ENCODE measurements at places on chromosomes 7 and 10.

- DNase-seq = no peak
Measured at GRCh38 chr7:134500982-134501381, 26.4 kb upstream of the AKR1B10 start.

GRCh38 chr7:148146346-148146745, 444.2 kb upstream of the C7orf33 start:
- DNase-seq = no peak

DNA sequence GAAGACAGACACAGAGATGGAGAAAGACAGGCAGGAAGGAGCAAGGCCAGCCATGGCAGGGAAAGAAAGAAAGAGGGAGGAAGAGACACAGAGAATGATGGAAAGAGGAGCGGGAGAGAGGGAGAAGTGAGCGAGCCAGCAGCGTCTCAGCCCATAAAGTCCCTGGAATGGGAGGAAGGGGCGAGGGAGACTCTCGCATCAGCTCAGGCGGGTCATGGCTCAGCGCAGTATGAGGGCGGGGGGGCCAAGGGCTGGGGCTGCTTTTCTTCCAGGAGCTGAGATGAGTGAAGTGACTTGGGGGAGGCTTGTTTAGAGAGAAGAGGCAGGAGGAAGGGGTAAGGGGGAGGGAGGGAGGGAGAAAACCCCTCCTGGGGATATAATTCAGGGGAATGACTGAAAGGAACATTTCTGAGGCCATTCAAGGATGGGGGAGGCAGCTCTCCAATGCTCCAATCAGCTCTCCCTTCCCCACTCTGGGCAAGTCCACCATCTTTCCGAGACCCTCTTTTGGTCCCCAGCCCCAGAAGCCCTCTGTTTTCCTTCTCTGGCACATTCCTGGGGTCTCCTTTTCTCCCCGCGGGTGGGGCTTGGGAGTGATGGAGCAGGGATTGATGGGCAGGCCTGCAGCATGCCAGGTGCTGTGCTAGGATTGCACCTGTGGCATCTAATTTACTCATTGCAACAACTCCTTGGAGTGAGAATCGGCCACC, 87.9 kb downstream of the HIF1AN start:
- DNase-seq = no peak

DNA sequence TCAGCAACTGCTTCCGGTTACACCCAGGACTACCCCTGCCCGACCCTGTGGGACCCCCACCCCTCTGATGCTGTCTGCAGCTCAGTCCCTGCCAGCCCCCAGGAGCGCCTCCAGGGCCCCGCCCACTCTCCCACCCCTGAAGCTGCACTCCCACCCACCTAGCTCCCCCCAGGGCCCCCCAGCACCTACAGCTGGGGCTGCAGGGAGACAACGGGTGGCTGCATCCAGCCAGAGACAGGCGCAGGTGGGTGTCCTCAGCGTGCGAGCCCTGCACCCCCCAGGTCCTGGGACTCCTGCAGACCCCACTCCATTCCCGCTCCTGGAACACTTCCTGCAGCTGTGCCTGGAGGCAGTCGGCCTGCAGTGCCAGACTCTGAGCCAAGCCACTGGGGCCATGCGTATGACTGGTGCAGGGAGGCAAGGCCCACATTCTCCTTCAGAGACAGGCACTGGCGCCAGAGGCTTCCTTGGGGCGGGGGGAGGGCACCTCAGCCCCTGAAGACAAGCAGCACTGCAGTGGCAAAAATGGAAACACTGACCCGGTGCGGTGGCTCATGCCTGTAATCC, 6.1 kb downstream of the CYP2W1 start:
- no peak for DNase-seq

- DNase-seq = no peak
Measured at GRCh38 chr10:23818484-23818883, 379.6 kb downstream of the OTUD1 start.

GRCh38 chr10:104127411-104127810, 5.4 kb downstream of the SFR1 start:
- no peak for DNase-seq

DNA sequence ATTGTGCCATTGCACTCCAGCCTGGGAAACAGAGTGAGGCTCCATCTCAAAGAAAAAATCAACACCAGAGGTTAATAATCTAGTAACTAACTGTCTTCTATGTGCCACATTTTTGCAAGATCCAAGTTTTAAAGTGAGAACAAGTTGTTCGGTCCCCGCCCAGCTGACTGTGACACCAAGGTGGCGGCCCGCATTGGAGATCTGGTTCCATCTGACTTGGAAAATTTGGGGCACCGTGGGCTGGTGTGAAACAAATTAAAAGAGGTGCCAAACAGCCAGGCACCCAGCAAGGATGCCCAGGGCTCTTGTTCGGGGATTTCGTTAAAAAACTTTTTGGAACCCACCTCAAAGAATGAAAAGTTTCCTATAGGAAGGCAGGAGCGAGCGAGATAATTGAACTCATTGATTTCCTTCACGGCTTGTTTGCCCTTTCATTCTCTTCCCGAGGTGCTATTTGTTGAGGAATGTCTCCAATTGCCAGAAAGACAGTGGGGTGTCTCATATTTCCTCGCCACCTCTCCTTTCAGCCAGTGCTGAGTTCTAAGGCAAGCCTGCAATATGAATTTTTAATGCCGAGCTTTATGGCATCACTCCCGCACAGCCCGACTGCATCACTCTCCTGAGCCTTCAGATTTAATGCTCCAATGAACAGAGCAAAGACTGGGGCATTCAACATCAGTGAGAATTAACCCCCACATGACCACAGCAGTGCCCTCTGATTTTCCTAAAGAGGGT, 156.9 kb upstream of the SH2B2 start:
- DNase-seq = no peak

- DNase-seq = no peak
Measured at GRCh38 chr10:129694184-129694583, 227.1 kb downstream of the MGMT start.

- DNase-seq = no peak
Measured at GRCh38 chr7:757741-758163, 30.7 kb upstream of the PRKAR1B start.

DNA sequence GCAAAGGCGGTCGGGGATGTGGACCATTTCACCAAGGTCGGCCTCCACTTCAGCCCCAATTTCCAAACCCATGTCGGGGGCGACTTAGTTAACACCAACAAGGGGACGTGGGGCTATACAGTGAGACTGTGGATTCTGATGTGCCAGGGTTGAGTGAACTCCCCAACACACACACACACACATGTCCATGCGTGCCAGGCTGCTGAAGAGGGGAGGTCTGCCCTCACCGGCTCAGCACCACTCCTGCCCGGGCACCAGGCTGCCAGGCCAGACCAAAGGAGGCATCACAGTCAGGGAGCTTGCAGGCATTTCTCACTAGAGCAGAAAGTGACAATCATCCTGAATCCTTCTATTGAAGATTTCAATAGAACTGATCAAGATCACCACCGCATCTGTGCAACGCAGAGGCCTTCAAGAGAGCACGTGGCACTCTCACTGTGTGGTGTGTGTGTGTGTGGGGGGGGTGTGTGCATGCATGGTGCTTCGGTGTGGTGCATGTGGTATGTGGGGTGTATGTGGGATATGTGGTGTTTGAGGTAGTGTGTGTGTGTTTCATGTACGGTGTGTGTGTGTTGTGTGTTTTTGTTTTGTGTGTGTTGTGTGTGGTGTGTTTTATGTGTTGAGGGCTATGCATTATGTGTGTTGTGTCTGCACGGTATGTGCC, 403.5 kb upstream of the RNF32 start:
- no peak for DNase-seq

Data from NCI-H187 (cell line).